Trophoblast cell (in vitro differentiated cells and primary cell): ENCODE measurements at places on chromosomes 6 and 20.

DNA sequence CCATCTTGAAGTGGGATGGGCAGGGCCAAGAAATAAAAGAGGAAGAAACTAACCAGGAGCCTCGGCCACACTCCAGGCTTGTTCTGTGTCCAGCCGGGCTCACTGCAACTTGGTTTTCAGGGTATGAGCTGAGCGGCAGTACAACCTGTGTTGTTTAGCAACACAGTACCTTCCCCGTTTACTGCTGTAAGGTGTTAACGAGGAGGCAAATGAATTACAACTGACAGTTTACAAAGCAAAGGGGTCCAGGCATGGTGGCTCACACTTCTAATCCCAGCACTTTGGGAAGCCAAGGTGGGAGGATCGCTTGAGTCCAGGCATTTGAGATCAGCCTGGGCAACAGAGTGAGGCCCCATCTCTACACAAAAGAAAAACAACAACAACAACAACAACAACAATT is 481.3 kb upstream of the SULF2 start:
- H3K4me1 ChIP-seq: no peaks in the 10 kb centered on the region
- H3K36me3 ChIP-seq: no peaks in the 10 kb centered on the region
- H3K4me3 ChIP-seq: no peak overlapping the region

GRCh38 chr20:25286917-25287316 is 39.0 kb downstream of the PYGB start:
- H3K27ac ChIP-seq: no peak overlapping the region
- H3K27me3 ChIP-seq: no peaks in the 10 kb centered on the region
- H3K36me3 ChIP-seq: peaks cover 83% of the 10 kb centered on the region
- H3K4me3 ChIP-seq: no peak overlapping the region
- H3K4me1 ChIP-seq: no peaks in the 10 kb centered on the region
- DNase-seq: no peak

GRCh38 chr20:53445321-53445731 is 148.3 kb downstream of the ZNF217 start:
- no peak overlapping the region for H3K4me3 ChIP-seq
- no peak for DNase-seq
- H3K36me3 ChIP-seq: no peaks in the 10 kb centered on the region
- H3K27ac ChIP-seq: no peak overlapping the region
- H3K27me3 ChIP-seq: no peaks in the 10 kb centered on the region

- H3K27ac ChIP-seq: no peak overlapping the region
- no peak for DNase-seq
- no peaks in the 10 kb centered on the region for H3K36me3 ChIP-seq
- H3K4me1 ChIP-seq: no peaks in the 10 kb centered on the region
- no peak overlapping the region for H3K4me3 ChIP-seq
Observed at GRCh38 chr6:83974409-83975050, 59.0 kb upstream of the MRAP2 start.

- no peaks in the 10 kb centered on the region for H3K4me1 ChIP-seq
- no peaks in the 10 kb centered on the region for H3K36me3 ChIP-seq
- no peaks in the 10 kb centered on the region for H3K27me3 ChIP-seq
- DNase-seq: no peak
- H3K4me3 ChIP-seq: no peak overlapping the region
Observed at GRCh38 chr6:84798257-84798656, 33.9 kb upstream of the TBX18 start.

GRCh38 chr6:111710439-111710838 is 104.8 kb upstream of the TRAF3IP2 start:
- no peak overlapping the region for H3K4me3 ChIP-seq
- H3K27ac ChIP-seq: no peak overlapping the region
- no peaks in the 10 kb centered on the region for H3K36me3 ChIP-seq
- H3K4me1 ChIP-seq: peaks cover 11% of the 10 kb centered on the region
- no peak for DNase-seq

DNA sequence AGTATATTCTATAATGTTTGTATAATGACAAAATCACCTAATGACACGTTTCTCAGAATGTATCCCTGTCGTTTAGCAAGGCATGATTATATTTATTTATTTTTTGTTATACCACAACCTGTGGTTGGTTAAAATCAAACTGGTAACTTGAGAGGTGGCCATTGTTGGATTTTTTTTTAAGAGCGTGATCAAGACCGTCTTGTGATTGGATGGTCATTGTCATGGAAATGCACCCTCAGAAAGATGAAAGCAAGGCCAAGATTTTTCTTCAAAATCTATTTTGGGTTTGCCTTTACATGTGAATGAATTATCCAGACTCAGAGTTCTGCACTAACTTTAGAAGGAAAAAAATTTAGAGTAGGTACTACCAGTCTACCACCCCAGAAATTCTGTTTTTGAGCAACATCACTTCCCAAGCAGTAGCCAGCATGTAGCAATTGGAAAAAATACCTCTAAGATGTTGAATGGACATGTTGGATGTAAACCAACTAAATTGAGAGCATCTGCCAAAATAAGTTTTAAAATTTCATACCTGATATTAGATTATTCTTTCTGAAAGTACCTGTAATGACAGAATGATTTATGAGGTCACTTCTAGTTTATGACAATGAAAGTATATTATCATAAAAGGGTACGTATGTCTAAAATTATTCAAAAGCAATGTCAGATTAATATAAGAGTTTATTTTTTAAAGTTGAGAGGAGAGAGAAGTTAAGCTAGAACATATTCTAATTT is 50.8 kb downstream of the NCOA7 start:
- H3K27me3 ChIP-seq: no peaks in the 10 kb centered on the region
- no peak overlapping the region for H3K27ac ChIP-seq
- H3K36me3 ChIP-seq: no peaks in the 10 kb centered on the region
- no peak overlapping the region for H3K4me3 ChIP-seq

DNA sequence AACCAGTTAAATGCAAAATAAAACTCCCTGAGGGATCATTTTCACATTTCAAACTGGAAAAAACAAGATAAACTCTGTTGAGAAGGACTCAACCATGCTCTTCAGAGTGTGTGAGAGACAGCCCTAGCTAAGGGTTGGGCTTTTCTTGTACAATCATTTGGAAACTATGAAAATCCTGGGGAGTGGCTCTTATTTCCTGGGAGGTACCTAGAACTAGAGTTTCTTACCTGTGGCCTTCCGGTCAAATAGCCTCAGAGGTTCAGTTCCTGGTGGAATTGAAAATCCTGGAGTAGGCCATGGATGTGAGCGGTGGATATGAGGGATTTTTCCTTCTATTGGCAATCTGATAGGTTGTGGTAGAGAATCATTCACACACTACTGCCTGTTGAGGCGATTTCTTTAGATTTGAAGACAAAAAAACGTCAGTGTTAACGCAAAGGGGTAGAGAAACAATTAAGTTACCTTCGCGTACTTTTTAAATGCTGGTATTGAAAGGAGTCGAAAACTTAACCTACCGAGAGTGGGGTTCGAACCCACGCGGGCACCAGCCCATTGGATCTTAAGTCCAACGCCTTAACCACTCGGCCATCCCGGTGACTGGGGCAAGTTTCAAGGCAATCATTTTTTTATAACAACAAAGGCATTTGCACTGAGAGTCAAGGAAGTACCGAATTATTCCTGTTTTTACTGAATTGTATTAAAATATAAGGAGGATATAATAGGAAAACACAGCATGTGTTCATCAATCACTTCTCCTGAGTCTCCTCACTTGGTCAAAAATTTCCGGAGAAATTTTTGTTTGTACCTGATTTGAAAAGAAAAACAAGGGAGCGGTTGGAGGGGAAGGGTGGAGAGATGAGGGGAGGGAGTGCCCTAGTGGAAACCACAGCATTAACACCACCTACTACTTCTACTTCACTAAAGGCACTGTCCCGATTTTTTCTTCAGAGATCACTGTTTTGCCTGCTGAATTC is 191.3 kb downstream of the OR2B2 start:
- no peaks in the 10 kb centered on the region for H3K27me3 ChIP-seq
- DNase-seq: no peak
- H3K27ac ChIP-seq: no peak overlapping the region
- no peaks in the 10 kb centered on the region for H3K4me1 ChIP-seq
- H3K36me3 ChIP-seq: no peaks in the 10 kb centered on the region

DNA sequence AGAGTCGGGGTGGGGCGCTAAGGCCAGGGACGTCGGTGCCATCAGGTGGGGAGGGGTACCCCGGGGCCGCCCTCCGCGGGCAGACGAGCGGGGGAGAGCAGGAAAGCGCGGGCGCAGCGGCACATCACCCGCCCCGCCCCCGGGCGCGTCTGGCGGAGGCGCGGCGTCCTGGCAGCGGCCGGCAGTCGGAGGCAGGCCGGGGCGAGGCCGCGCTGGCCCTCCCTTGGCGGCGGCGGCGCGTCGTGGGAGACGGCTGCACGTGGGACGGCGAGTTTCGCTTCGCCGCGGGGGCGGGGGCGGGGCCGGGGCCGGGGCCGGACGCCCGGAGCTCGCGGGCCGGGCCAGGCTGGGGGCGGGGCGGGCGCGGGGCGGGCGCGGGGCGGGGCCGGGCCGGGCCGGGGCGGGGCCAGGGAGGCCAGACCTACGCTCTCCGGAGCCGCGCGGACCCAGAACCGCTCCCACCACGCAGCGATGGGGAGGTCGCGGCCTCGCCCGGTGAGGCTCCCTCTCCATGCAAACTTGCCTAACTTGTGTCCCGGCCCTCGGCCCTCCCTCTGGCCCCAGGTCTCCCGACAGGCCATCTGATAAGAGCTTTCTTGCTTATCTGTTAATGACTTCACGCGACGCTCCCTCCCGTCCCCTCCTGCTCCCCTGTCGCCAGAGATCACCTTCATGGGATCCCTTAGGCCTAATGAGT is 12.5 kb downstream of the ITPR3 start:
- H3K27me3 ChIP-seq: peaks cover 4% of the 10 kb centered on the region
- peaks cover 2% of the 10 kb centered on the region for H3K4me1 ChIP-seq
- H3K27ac ChIP-seq: no peak overlapping the region
- DNase-seq: peak; percentile 22
- H3K36me3 ChIP-seq: no peaks in the 10 kb centered on the region

- H3K36me3 ChIP-seq: no peaks in the 10 kb centered on the region
- H3K27ac ChIP-seq: peak overlapping the region; percentile 16
- H3K4me1 ChIP-seq: peaks cover 5% of the 10 kb centered on the region
- peak; percentile 10 for DNase-seq
- H3K4me3 ChIP-seq: no peak overlapping the region
- no peaks in the 10 kb centered on the region for H3K27me3 ChIP-seq
Observed at GRCh38 chr20:46552460-46553420, 2.3 kb upstream of the OCSTAMP start.

DNA sequence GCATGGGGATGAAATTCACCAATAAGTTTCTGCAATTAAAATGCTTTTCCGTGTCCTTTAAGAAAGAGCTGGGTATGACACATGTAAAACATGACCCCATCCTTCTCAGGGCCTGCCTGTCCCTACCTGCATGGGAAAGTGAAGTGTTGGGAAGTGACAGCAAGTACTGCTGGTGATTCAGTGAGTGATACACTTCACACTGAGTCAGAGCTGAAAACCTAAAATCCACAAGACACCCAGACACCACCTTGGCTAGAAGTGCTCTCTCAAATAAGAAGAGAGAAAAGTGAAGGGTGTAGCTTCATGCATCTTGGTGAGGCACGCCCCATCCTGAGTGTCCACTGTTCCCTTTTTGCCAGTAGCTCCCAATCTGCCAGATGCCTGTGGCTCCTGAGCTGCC is 3.3 kb downstream of the RAB22A start:
- H3K4me1 ChIP-seq: peaks cover 24% of the 10 kb centered on the region
- no peaks in the 10 kb centered on the region for H3K27me3 ChIP-seq
- no peak overlapping the region for H3K27ac ChIP-seq
- DNase-seq: no peak
- H3K36me3 ChIP-seq: peaks cover 21% of the 10 kb centered on the region

DNA sequence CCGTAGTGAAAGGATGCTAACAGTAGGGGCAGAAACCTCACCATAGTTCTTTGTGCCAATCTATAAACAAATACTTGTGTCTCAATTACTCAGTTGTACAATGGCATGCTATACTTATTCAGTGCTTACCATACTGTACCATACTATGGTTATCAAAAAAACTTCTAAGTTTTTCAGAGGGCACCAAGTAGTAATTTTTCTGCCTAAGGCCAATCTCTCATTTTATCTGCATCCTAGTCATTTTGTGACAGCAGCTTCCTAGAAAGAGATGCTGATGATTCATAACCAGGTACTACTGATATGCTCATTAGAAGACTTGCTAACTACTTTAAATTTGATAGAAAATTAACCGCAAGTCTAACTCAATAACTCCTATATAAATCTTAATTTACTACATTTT is 42.9 kb downstream of the TMEM244 start:
- no peaks in the 10 kb centered on the region for H3K36me3 ChIP-seq
- H3K27me3 ChIP-seq: no peaks in the 10 kb centered on the region
- DNase-seq: no peak
- no peak overlapping the region for H3K4me3 ChIP-seq
- no peaks in the 10 kb centered on the region for H3K4me1 ChIP-seq
- H3K27ac ChIP-seq: no peak overlapping the region

DNA sequence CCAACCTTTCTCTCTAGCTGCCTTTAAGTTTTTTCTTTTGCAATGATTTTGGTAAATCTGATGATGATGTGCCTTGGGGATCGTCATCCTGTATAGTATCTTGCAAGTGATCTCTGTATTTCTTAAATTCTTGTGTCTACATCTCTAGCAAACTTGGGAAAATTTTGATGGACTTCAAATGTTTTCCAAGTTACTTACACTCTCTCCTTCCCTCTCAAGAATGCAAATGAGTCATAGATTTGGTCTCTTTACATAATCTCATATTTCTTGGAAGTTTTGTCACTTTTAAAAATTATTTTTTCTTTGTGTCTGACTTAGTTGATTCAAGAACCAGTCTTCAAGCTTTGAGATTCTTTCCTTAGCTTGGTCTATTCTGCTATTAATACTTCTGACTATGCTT is 176.4 kb downstream of the TBC1D32 start:
- H3K4me1 ChIP-seq: no peaks in the 10 kb centered on the region
- H3K4me3 ChIP-seq: no peak overlapping the region
- H3K36me3 ChIP-seq: peaks cover 10% of the 10 kb centered on the region
- H3K27ac ChIP-seq: no peak overlapping the region

DNA sequence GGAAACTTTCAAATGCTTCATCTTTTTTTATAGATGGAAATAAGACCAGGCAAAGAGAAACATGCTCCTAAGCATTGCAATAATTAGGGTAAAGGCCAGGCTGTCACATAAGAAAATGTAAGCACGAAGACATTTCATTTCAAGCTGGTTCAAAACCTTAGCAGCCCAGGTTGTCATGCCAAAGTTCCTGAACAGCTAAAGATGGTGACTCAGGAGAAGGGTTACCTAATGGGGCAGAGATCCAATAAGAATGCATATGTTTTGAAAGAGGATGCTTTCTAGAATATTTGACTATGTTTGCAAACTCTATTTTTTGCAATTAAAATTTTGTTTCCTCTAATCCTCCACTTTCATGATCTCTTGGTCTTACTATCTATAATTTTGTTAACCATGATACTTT is 65.6 kb upstream of the PHACTR2 start:
- peaks cover 3% of the 10 kb centered on the region for H3K4me1 ChIP-seq
- H3K27ac ChIP-seq: no peak overlapping the region
- H3K36me3 ChIP-seq: no peaks in the 10 kb centered on the region
- DNase-seq: no peak
- no peak overlapping the region for H3K4me3 ChIP-seq
